Non-pigmented ciliary epithelial cell (primary cell): ENCODE measurements at places on chromosomes 7 and 10.

DNA sequence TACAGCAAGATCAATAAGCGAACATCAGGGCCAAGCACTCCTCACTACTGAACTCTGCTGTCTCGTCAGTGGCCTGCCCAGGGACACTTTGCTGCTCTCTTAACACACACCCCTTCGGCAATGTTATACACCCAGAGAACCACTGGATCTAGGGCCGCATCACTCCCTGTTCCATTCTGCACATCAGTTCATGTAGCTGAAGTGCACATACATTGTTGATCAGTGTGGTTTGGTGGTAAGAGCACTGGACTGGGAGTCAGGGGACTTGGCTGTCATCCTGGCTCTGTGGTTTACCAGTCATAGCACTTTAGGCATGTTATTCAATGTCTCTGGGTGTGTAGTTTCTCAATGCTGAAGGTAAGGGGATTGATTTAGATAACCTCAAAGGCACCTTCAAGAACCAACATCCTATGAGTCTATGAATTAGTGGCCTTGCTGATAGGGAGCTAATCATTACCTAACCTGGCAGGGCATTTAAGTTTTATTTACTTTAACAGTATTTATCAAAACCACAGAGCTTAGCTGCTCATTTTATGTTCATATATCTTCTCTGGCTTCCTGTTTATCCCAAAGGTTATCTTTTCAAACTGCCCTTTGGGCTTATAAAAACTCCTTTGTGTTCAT, 24.8 kb downstream of the DUSP5 start:
- no peak for DNase-seq

- no peak for DNase-seq
Observed at GRCh38 chr10:132192076-132192975, 5.6 kb downstream of the DPYSL4 start.

DNA sequence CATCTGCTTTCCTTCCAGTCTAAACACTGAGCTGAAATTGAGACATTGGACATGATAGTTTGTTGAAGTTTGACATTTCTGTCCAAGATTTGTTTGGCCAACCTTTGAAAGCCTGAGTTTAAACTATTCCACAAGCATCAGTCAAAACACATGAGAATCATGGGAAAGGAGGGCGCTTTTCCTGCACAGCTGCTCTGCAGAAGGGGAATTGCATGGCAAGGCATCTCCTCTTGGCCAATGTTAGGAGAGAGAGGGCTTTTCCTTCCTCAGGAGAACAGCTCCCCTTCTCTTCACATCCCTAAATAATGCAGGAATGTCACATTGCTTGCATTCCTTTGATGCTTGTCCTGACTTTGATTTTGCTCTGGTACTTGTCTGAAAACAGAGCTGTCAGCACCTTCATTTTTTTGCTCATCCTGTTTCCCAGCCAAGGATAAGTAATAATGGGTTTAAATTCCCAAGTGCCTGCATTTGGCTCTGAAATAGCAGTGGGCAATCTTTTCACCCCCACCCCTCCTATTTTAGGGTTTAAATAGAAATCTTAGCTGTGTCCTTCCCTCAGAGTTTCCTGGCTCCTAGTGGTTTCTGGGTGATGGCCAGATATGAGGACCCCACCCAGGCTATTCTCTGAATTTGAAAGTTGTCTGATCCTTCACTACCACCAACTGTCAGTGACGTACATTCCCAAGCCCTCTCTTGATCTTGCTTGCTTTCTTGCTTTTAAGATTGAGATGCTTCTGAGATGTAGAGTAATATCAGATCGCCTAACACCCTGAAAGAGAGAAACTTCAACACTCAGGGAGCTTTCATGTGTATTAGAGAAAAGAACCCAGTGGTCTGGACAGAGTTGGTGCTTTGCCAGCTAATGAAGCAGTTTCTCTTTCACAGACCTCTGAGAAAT, 75.2 kb upstream of the NPVF start:
- DNase-seq, result no peak

GRCh38 chr7:28815928-28816373, 142.2 kb downstream of the TRIL start:
- DNase-seq, result no peak
